ENCODE measurements at places on chromosomes 7 and 10.

GRCh38 chr10:59432207-59432900 lies 70.0 kb upstream of the FAM13C start:
- DNase-seq, result no peak

DNA sequence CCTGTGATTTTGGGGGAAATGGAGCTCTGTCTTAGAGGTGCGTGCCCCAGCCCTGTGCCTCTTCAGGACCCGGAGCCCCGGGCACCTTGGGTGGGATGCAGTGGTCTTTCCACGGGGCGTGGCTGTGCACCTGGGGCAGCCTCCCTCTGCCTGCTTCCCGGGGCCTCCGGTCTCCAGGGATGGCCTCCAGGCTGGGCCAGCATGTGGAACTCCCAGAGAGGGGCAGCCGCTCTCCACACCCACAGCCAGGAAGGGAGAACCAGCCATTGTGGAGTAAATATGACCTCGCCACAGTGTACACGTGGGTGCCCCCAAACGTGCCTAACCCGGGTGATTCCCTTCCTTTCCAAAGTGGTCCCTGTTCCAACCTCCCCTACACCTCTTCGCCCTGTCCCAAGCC lies 52.6 kb downstream of the JAKMIP3 start:
- DNase-seq, result no peak

- DNase-seq, result no peak
Measured at GRCh38 chr10:28060031-28060607, 61.2 kb upstream of the ODAD2 start.

DNA sequence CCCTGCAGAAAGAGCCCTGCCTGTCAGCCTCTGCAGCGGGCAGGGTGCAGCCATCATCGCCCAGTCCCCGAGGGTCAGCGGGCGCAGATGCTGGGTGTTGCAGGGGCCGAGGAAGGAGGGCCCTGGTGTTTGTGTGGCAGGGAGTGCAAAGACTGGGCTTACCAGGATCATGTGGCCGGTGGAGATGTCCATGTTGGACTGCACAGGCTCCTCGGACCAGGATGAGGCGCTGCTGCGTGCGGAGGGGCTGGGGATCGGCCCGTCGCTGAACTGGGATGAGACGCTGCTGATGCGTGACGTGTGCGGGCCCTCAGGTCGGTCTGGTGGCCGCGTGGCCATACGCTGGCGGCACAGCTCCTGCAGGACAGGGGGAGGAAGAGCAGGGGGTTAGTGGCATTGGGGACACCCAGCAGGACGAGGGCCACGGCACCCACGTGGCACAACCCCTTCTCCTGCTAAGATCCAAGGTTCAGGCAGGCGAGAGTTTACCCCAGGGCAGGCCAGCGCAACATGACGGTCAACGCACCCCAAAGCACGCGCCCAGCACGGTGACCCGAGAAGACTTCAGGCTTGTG lies 319.5 kb downstream of the DNAJB6 start:
- no peak for DNase-seq

DNA sequence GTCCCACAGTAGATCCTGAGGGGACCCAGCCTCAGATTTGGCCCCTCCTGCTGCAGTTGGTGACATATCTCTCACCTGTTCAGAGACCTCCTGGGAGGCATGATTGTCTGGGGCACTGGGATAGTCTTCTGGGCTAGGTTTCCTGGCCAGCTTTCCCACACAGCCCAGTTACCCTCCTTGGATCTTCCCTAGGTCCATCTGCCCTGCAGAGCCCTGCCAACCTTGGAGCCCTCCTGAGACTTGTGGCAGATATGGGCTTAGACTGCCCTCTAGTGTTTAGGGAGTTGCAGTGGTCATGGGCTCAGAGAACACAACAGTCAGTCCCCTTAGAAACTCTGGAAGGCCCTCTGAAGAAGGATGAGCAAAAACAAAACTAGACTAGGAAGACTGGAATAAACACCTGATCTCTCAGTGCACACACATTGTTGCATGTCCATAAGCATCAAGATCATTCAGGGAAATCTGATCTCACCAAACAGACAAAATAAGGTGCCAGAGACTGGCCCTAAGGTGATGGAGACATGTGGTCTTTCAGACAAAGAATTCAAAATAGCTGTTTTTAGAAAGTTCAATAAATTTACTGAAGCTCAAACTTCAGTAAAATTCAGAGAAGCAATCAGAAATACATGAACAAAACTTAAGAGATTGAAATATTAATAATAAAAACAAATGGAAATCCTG lies 324.6 kb downstream of the ATRNL1 start:
- no peak for DNase-seq

- no peak for DNase-seq
Measured at GRCh38 chr10:73018632-73019031, 64.0 kb upstream of the PLA2G12B start.

DNA sequence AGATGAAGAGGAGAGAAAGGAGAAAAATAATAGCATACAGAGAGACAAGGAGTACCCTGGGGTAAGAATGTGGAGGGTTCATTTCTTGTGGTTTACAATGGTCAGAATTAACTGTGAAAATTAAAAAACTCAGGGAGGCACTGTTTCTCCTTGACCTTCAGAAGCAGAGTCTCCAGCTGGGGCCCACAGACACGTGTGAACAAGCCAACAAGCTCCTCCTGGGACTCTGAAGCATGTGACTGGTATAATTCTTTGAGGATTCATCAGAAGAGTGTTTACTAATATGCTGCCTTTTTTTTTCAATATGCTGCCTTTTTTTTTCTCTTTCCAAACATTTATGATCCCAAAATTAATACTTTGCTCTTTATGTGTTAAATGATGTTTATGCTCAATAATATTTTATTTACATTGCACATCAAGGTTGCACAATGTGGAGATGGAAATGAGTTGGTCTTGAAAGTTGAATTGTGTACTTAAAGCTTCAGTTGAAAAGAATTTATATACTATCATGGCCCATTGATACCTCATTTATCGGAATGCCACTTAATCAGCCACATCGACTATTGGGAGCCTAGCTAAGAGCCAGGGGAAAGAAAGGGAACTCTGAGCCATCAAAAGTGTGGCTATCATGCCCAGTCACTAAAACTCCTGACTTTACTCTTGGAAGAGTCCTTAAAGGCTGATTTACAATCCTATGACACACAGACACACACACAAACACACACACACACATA lies 134.7 kb upstream of the RHOBTB1 start:
- DNase-seq, result no peak

DNA sequence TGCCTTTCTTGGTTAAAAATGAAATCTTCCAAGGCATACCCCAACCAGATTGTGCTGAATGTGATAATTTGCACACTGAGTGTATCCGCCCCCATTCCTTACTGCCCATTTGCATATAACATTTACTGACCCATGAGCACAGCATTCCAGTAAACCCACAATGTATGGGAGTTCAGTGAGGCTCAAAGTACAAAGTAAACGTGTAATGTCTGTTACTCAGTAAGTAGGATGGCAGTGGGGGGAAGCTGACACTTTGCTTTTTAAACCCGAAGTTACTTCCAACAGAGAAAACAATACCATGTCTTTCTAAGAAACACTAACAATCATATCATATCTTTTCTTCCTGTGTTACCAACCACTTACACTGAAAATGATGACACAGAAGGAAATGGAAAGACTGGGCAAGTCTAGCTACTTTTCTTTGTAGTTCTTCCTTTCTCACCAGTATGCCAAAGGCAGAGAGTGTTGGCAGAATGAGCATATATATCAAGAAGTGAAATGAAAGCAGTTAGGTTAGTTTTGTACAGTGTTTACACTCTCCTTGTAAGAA lies 27.1 kb upstream of the SOSTDC1 start:
- DNase-seq, result no peak

- DNase-seq, result no peak
Measured at GRCh38 chr7:47521011-47521795, 60.7 kb downstream of the TNS3 start.

GRCh38 chr7:20541608-20542349 lies 73.7 kb upstream of the ABCB5 start:
- no peak for DNase-seq
